D721Med (cell line): ENCODE measurements at places on chromosomes 16 and 17.

DNA sequence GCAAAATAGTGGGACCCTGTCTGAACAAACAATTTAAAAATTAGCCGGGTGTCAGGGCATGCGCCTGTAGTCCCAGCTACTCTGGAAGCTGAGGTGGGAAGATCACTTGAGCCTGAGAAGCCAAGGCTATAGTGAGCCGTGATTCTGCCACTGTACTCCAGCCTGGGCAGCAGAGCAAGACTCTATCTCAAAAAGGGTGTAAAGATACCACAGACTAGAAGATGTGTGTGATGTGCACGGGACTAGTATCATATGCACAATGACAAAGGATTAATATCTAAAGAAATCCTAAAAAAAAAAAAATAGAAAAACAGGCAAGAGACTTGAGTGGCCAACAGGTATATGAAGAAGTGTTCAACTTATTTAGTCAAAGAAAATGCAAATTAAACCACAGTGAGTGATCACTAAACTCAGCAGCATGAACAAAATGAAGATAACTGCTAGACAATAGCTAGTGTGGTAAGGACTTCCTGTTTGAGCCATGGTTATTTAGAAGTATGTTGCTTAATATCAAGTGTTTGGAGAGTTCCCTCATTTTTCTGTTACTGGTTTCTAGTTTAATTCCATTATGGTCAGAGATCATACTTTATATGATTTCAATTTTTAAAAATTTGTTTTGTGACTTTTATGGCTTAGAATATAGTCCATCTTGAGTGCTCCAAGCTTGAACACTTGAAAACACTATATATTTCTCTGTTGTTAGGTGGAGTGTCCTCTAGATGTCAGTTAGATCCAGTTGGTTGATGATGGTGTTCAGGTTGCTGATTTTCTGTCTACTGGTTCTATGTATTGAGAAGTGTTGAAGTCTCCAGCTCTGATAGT lies 14.7 kb upstream of the SLX4 start:
- no peak for DNase-seq

DNA sequence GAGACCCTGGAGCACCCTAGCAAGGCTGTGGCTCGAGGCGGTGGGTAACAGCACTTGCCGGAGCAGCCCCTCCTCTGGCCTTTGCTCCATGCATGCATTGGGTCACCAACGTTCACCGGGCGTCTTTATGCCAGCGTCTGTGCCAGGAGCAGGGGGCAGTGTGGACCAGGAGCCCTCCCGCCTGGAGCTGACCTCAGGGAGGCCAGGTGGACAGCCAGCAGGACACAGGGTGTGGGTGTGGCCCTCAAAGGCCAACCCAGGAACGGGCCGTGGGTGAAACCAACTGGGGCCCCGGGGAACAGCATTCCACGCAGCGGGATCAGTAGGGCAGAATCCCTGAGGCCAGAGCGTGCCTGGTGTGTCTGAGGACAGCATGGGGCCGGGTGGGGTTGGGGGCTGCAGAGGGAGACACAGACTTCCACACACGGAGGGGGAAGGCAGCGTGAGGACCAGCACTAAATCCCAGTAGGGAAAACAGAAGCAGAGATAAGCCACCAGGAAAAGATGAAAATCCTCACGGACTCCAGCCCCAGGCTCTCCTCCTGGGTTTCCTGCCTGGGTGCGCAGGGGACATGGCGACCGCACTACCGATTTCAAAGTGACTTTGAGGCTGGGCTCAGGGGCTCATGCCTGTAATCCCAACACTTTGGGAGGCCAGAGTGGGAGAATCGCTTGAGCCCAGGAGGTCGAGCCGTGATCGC lies 2.9 kb upstream of the CD7 start:
- DNase-seq: no peak

GRCh38 chr17:50659179-50659578 lies 24.5 kb downstream of the ABCC3 start:
- DNase-seq: no peak

DNA sequence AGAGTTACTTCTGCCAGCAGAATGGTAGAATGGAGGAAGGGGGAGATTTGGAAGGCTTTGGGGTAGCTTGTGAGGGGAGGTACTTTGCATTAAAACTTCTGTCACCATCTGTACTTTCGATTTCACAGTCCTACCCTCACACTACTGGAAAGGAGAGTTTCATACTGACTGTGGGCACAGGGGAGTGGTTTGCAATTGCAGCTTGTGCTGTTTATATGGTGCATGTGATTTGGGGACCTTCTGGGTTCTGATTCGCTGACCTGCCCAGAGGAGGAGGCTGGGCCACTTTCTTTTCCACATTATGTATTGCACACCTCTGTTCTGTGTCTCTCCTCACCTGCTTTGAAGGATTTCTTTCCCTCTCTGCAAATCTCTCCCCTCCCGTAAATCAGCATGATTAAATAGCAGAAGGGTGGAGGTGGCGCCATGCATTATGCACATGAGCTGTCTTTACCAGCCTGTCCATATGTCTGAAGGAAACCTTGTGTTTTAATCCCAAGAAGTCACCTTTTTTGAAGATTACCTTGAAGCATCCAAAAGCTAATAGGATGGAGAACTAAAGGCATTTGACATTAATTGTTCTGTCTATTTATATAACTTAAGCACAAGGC lies 90.9 kb downstream of the RBFOX1 start:
- no peak for DNase-seq

DNA sequence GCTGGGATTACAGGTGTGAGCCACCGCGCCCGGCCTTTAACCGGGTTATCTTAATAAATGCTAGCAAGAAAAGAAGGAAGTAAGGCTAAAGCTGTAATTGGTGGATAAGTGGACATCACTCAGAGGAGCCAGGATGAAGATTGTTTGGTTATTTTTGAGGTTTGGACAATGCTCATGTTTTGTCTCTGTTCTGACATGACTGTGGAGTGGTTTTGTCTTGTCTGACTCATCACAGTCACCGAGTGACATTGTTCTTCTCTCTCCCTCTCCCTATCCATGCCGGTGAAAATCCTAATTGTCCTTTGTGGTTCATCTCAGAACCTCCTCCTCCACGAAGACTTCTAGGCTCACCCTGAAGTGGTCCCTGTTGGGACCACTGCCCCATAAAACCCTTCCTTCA lies 23.5 kb upstream of the GRIN2A start:
- DNase-seq: no peak
